Activated naive CD4-positive, alpha-beta T cell treated with anti-CD3 and anti-CD28 coated beads for 36 hours (primary cell): ENCODE measurements at places on chromosomes 2 and 18. TPM values are rescaled to one million over a fixed set of nuclear protein-coding genes. Genes with fewer than 3 reads are reported as not detected.

Gene EVA1A
- total RNA-seq = not detected

Gene TUBA3D
- total RNA-seq = not detected

Gene IL18RAP
- total RNA-seq = 15.1 TPM

Gene ST8SIA5
- not detected for total RNA-seq

Gene RAB17
- not detected for total RNA-seq
